NCI-H226 (cell line): ENCODE measurements at places on chromosomes 13 and 19.
A peak's percentile ranks its signal among the peaks of the same experiment; 100 is the strongest.

DNA sequence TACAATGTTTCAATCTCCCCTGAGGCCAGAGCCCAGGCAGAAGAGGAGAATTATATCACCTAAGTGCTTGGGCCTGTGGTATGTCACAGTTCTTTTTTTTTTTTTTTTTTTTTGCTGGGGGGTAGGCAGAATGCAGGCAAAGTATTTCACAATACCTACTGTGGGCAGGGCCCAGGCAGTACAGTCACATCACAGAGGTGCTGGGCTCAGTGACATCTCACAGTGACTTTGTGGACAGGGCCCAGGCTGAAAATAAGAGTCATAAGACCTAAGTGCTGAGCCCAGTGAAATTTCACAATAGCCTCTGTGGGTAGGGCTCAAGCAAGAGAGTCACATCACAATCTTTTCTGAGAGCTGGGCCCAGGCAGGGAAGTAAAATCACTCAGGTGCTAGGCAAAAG, 15.9 kb upstream of the ZNF208 start:
- DNase-seq = no peak

DNA sequence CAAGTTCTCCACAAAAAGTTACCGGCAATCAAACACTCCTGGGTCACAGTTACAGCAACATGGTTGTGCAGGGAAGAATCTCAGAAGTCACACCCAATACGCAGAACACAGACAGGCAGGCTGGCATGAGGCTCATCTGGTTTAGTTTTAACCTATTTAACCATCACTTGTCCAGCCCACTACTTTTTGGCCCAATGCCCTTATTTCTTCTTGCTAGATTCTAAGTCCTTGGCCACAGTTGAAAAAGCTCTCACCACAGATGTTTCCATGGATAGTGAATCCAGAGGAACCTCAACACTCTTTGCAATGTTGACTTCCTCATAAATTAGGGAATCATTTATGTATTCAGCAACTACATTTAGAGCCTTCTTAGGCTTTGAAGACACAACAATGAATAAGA, 50.7 kb upstream of the FNDC3A start:
- no peak for DNase-seq

GRCh38 chr13:93752541-93752940, 525.9 kb downstream of the GPC6 start:
- no peak for DNase-seq

GRCh38 chr19:57512845-57513244, 13.1 kb downstream of the ZNF773 start:
- DNase-seq = peak; percentile 47

- DNase-seq = no peak
Measured at GRCh38 chr13:23859455-23859854, 29.7 kb downstream of the MIPEP start.

GRCh38 chr19:12374026-12374425, 8.5 kb upstream of the ZNF442 start:
- no peak for DNase-seq

- DNase-seq = no peak
Measured at GRCh38 chr19:2289714-2290435, 7.9 kb upstream of the PEAK3 start.

- no peak for DNase-seq
Measured at GRCh38 chr13:78841358-78841963, 182.5 kb upstream of the OBI1 start.

DNA sequence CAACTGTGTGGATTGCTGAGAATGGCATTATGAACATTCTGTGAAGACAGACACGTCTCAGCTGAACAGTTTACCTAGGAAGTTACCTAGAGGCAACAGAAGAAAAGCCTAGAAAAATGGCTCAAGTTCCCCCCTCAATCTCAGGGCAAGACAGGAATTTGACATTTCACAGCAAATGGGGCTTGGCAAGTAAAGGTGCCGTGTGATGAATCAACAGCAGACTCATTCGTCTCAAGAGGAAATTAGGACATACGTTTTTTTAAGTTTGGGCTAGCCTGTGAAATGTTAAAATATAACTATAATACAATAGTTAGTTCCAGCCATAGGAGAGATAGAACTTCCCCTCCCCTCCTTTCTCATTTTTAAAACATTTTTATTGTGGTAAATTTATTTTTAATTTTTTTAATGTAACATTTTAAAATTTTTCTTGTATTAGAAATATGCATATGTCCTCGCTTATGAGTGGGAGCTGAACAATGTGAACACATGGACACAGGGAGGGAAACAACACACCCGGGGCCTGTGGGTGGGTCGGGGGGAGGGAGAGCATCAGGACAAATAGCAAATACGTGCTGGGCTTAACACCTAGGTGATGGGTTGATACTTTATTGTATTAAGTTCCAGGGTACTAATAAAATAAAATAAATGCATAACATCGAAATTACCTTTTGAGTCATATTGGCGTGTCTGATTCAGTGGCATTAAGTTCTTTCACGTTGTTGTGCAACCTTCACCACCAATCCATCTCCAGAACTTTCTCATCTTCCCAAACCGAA, 116.0 kb downstream of the COL4A2 start:
- peak; percentile 23 for DNase-seq

GRCh38 chr19:8441725-8442544, 2.8 kb upstream of the HNRNPM start:
- DNase-seq = no peak
